H7 (cell line): ENCODE measurements at places on chromosomes 4 and X.

DNA sequence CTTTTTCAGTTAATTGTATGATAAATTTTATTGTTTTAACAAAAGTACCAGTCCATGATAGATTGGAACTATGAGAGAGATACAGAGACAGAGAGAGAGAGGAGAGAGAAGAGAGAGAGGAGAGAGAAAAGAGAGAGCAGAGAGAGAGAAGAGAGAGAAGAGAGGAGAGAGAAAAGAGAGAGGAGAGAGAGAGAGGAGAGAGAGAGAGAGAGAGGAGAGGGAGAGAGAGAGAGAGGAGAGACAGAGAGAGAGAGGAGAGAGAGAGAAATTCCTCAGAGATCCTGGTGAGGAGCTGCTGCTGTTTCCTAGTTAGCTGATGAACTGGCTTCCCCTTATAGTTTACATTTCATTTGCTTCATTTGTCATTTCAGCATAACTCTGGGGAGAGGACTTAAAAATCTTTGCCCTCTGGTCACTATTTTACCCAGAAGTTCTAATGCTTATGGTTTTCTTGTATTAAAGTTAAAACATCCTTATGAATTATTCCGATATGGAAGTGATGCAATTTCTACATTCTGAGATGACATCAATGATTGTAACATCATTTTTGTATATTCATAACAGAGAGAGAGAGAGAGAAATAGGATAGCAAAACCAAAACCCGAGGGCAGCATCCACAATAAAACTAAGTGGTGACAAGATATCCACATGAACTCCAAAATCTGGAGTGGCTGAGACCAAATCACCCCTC lies 10.8 kb downstream of the CTAG1A start:
- no peak for DNase-seq

- peak; percentile 51 for DNase-seq
Observed at GRCh38 chr4:2362266-2363055, 56.0 kb downstream of the ZFYVE28 start.

GRCh38 chr4:30763321-30763727 lies 43.2 kb downstream of the PCDH7 start:
- DNase-seq: no peak

- no peak for DNase-seq
Observed at GRCh38 chrX:34130980-34131744, 952 bp downstream of the FAM47A start.

GRCh38 chr4:10336471-10336870 lies 120.8 kb downstream of the ZNF518B start:
- no peak for DNase-seq

DNA sequence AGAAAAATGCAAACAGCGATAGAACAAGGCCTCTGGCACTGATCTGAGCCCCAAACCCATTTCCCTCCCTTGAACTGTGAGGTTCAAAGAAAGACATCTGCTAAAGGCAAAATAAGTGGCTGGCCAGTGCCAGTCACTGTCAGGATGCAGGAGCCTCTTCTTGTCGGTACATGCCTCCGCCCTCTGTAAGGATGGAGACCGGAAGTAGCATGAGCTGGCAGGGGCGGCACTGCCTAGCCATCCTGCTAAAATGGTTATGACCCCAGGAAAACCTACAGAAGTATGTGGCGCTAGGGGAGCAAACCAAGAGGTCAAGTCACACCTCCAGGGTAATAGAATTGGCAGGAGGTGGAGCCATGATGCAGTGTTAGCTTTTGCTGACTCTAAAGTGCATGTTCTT lies 180.3 kb downstream of the DCLK2 start:
- DNase-seq: no peak

GRCh38 chr4:109915385-109916026 lies 2.8 kb downstream of the EGF start:
- no peak for DNase-seq

DNA sequence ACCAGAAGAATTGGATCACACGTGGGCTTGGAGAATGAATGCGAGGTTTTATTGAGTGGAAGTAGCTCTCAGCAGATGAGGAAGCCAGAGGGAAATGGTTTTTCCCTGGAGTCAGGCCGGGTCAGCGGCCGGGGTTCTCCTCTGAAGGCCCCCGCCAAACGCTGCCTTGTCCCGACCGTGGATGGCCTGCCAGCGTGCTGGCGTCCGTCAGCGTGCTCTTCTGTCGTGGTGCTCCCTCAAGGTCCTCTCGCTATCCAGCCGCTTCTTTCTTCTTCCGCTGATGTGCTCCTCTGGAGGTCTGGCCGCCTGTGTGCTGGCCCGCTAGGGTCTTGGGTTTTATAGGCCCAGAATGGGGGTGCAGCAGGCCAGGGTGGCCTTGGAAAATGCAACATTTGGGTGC lies 632.2 kb downstream of the TRAM1L1 start:
- DNase-seq: no peak

DNA sequence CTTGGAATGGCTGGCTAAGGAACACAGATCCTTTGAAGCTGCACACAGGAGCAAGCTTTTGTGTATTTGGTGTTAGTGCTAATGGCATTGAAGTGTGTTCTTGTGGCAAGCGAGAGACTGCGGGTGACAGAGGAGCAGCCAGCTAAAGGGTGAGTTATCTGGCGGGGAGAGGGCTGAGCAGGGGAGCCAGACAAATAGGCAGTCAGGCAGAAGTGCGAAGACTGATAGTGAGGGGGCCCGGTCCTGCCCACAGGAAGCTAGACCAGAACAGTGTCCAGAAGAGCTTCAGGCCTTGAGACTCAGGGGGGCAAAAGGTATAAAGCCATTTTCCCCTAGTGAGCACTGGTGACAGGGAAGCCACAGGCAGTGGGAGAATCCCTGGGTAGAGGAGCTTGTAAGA lies 49.6 kb upstream of the MAMLD1 start:
- DNase-seq: no peak

GRCh38 chr4:78100060-78100459 lies 42.9 kb downstream of the FRAS1 start:
- DNase-seq: no peak

- no peak for DNase-seq
Observed at GRCh38 chrX:106000203-106000602, 38.3 kb downstream of the SERPINA7 start.
